Activated B cell treated with CpG ODN at 0.5 μM for 24 hours (primary cell): ENCODE measurements at places on chromosomes 3 and 15. TPM values are rescaled to one million over a fixed set of nuclear protein-coding genes. Genes with fewer than 3 reads are reported as not detected.

- peaks cover 7% of the 10 kb centered on the region for H3K4me1 ChIP-seq
- H3K27ac ChIP-seq, result no peak overlapping the region
- DNase-seq, result no peak
- no peak overlapping the region for H3K4me3 ChIP-seq
- no peaks in the 10 kb centered on the region for H3K27me3 ChIP-seq
- H3K36me3 ChIP-seq, result peaks cover 57% of the 10 kb centered on the region
Observed at GRCh38 chr15:43483297-43484128, 9.4 kb downstream of the TP53BP1 start.

GRCh38 chr3:48405343-48405881, 24.5 kb downstream of the PLXNB1 start:
- no peak overlapping the region for H3K4me3 ChIP-seq
- H3K36me3 ChIP-seq, result no peaks in the 10 kb centered on the region
- DNase-seq, result peak; percentile 9
- H3K4me1 ChIP-seq, result no peaks in the 10 kb centered on the region

DNA sequence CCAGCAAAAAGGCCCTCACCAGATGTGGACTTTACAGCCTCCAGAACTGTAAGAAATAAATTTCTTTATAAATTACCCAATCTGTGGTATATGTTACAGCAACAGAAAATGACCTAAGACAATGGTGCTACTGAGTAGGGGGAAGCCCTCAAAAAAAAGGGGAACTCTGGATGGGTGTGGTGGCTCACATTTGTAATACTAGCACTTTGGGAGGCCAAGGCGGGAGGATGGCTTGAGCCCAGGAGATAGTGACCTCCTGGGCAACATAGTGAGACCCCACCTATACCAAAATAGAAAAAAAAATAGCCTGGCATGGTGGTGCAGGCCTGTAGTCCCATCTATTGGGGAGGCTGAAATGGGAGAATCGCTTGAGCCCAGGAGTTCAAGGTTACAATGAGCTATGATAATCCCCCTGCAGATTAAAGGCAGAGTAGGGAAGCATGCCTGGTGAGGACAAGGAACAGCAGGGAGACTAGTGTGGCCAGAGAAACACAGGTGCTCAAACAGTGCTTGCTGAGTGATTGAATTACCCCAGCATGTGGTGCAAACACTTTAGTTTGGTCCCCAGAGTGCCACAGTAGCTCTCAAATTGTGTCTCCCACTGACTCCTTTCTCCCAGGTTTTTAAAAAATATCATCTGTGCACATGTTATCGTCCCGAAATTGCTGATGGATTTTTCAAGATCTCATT, 13.9 kb upstream of the USP3 start:
- peaks cover 81% of the 10 kb centered on the region for H3K4me1 ChIP-seq
- H3K27me3 ChIP-seq, result no peaks in the 10 kb centered on the region
- no peak for DNase-seq
- no peaks in the 10 kb centered on the region for H3K36me3 ChIP-seq
- peak overlapping the region; percentile 84 for H3K27ac ChIP-seq
- H3K4me3 ChIP-seq, result peak overlapping the region; percentile 74

Gene ZCWPW2
- total RNA-seq, result not detected in 2 replicates

DNA sequence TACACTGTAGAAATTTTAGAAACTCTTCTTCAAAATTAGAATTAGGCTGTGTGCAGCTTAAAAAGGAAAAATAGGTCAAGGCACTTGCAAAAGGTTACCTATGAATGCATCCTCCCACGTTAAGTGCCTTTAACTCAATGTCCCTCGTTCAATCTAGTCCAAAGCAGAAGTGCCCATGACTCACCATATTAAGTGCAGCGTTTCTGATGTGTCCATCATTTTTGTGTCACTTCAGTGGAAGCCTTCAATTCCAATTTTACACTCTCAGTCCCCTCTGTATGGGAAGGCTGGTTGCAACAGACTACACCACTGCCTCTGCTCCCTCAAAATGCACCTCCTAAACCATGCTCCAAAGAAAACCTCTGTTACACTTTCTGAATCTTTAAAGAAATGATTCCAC, 53.4 kb downstream of the FOXB1 start:
- peaks cover 15% of the 10 kb centered on the region for H3K27me3 ChIP-seq
- no peak overlapping the region for H3K27ac ChIP-seq
- H3K4me3 ChIP-seq, result no peak overlapping the region

- DNase-seq, result no peak
- peaks cover 11% of the 10 kb centered on the region for H3K4me1 ChIP-seq
- H3K27me3 ChIP-seq, result no peaks in the 10 kb centered on the region
- H3K4me3 ChIP-seq, result no peak overlapping the region
- no peaks in the 10 kb centered on the region for H3K36me3 ChIP-seq
- no peak overlapping the region for H3K27ac ChIP-seq
Observed at GRCh38 chr15:31278544-31279220, 48.0 kb upstream of the KLF13 start.

Gene CELF6
- total RNA-seq, result 2.0 and 2.2 TPM in 2 replicates

- H3K4me3 ChIP-seq, result no peak overlapping the region
- no peak for DNase-seq
- H3K4me1 ChIP-seq, result no peaks in the 10 kb centered on the region
- H3K27me3 ChIP-seq, result no peaks in the 10 kb centered on the region
Observed at GRCh38 chr3:111939873-111940272, 39.0 kb upstream of the ABHD10 start.

- no peak for DNase-seq
- H3K36me3 ChIP-seq, result no peaks in the 10 kb centered on the region
- H3K4me1 ChIP-seq, result no peaks in the 10 kb centered on the region
- H3K27ac ChIP-seq, result no peak overlapping the region
- H3K27me3 ChIP-seq, result peaks cover 21% of the 10 kb centered on the region
Observed at GRCh38 chr15:89078851-89079810, 9.1 kb upstream of the ABHD2 start.
